AG08395 (cell line): ENCODE measurements at places on chromosomes 7 and 10.
A peak's percentile ranks its signal among the peaks of the same experiment; 100 is the strongest.

DNA sequence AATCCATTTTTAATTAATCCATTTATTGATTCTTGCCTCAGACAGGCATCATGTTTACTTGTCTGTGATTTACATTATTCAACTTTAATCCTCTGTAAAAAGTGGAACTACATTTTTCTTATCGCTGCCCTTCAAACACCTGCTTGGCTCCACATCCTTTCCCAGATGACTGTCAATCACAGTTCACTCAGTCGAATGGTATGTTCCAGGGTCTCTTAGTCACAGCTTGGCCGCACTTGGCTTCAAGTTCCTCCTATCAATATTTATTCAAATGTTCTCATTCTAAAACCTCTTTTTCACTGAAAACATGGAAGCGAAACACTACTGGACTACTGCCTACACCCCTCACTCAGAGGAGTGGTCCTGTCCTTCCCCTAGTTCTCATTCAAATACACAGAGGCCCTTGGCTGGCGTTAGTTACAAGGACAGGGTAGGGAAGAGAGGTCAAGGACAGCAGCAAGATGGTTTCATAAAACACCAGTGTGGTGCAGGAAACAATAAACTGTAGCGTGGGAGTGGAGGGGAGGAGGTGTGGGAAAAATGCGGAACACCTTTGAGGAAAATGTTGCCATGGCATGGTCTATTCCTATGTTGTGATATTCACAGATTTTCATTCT is 143.2 kb downstream of the USP6NL start:
- DNase-seq = no peak

GRCh38 chr7:2715341-2716231 is 27.6 kb downstream of the AMZ1 start:
- DNase-seq = no peak

- no peak for DNase-seq
Measured at GRCh38 chr7:129859183-129859582, 93.6 kb downstream of the UBE2H start.

DNA sequence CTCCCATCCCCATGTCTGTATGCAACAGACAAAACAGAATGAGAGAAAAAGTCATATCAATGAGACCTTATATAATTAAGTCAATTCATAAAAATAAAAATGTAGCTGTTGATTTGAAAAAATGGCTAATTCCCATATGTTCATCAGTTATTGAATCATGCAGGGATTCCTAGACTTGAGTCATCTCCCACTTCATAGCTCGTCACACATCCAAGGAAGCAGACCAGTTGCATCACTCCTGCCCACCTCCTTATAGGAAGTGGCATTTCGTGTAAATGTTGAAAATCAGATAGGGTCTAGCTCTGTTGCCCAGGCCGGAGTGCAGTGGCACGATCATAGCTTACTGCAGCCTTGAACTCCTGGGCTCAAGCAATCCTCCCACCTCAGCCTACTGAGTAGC is 56.1 kb upstream of the SH2B2 start:
- DNase-seq = no peak

DNA sequence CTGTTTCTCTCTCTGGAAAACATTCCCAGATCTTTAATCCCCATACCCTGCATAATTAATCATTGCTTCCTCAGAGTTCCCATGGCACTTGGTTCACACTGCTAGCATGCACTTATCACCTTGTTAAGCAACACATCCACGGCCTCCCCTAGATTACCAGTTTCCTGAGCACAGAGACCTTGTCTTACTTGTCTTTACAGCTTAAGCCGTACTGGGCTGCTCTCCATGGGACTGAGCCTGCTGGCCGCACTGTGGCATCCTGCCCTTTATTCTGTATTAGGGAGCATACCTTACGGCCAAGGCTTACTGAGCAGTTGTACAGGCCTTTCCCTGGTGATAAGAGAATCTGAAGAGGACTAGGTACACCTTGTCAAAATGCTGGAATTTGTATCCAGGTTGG is 190.2 kb downstream of the REEP3 start:
- DNase-seq = no peak

GRCh38 chr10:58063861-58064480 is 203.7 kb downstream of the IPMK start:
- no peak for DNase-seq

GRCh38 chr7:30464231-30464671 is 14.3 kb downstream of the NOD1 start:
- no peak for DNase-seq

DNA sequence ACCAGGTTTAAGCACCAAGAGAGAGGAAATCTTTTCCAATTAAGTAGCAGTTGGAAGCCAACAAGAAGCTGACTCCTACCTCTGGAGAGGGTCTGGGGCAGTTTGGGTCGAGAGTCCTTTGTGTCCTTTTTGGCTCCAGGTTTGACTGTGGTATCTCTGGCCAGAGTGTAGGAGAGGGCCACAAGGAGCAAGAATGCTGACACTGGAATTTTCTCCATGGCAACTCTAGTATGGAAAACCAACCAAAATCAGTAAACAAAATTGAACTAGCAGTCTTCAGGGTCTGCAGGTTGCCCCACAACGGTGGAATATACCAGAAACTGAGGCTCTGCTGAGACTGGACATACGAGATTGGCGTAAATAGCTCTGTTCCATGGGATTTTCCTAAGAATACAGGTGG is 3.2 kb downstream of the AGR2 start:
- no peak for DNase-seq

- DNase-seq = no peak
Measured at GRCh38 chr7:40629891-40630290, 495.1 kb downstream of the SUGCT start.

GRCh38 chr10:23516530-23516929 is 77.7 kb downstream of the OTUD1 start:
- peak; percentile 16 for DNase-seq

DNA sequence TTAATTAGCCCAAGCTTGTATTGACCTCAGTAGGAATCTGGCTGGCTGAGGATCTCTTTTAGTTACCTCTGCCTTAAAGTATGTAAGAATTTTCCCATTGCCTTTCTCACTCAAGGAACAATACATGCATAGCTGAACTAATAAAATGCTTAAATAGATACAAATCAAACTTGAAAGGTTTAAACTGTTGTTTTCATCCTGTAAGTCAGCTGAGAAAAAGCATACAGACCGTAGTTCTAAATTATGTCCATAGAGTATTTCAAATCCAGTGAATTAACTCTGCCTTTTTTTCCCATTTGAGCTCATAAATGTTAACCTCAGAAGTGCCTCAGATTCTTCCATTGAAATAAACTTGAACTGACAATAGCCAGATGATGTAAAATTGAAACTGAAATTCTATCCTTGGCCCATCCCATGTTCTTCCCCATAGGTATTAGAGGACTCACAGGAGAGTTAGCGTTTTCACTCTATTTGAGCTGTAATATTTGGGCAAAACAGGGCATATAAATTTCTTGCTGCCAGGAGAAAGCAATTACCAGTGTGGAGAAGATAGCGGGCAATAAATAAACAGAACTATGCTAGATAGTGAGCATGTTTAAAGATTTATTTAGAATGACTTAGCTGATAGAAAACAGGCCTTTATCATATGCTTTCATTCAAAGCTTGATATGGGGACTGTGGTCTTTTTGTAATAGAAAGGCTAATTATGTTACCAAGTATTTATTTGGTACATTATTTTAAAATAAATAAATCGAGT is 163.7 kb downstream of the WNT2 start:
- DNase-seq = peak; percentile 19

- DNase-seq = no peak
Measured at GRCh38 chr10:28300027-28300426, 2.8 kb downstream of the MPP7 start.

GRCh38 chr7:34070511-34071323 is 165.4 kb downstream of the BMPER start:
- peak; percentile 50 for DNase-seq

DNA sequence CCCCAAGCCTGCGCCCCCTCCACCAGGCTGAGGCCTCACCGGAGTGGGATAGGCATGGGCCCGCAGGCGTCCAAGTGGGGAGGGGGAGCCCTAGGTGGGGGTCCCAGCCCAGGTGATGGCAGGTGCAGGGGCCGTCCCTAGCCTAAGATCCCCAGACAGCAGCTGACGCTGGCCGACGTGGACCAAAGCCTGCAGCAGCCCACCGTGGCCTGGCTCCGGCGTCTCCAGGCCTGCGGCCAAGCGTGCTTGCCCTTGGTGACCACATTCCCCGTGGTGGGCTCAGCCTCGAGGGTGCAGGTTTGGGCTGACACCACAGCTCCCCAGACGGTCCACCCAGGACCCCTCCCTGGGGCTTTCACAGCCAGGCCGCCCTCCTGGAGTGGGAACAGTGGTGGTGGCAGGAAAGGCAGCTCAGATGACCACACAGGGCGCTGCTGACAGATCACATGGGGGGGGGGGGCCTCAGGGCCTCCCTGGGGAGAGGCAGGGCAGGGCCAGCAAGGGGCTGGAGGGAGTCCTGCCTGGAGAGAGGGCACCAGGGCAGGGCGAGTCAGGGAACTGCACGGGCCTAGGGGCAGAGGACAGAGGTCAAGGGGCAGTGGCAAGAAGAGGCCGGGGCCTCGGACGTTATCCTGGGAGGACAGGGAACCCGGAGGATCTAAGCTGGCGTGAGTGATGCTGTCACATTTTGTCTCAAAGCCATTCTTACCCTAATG is 767 bp upstream of the ADAM8 start:
- no peak for DNase-seq

GRCh38 chr10:47025540-47026300 is 114.5 kb downstream of the PTPN20 start:
- peak; percentile 91 for DNase-seq

DNA sequence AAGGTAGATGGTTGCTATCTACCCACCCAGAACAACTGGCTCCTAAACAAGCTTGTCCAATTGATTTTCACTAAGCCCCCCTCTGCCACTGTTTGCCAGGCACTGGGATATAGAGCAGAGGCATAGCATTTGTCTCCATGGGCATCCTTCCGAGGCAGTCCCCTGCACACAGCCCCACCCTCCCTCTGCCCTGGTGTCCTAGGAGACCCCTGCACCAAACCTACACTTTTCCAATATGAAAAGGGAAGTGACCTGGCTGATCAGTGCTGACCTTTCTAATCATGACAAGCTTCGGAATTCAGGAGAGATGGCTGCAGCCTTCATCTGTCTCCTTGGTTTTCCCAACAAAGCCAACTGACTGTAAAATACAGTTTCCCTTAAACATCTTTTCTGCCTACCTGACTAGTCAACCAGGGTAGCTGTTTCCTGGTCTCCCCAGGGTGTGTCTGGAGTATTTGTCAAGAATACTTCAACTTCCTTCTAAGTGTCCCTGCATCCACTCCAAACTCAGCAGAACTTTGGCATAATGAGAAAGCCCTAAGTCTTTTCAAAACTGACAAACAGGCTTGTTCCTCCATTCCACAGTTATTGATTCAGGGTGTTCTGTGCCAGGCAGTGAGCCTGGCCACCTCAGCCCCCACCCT is 7.6 kb upstream of the SLC18A3 start:
- no peak for DNase-seq

DNA sequence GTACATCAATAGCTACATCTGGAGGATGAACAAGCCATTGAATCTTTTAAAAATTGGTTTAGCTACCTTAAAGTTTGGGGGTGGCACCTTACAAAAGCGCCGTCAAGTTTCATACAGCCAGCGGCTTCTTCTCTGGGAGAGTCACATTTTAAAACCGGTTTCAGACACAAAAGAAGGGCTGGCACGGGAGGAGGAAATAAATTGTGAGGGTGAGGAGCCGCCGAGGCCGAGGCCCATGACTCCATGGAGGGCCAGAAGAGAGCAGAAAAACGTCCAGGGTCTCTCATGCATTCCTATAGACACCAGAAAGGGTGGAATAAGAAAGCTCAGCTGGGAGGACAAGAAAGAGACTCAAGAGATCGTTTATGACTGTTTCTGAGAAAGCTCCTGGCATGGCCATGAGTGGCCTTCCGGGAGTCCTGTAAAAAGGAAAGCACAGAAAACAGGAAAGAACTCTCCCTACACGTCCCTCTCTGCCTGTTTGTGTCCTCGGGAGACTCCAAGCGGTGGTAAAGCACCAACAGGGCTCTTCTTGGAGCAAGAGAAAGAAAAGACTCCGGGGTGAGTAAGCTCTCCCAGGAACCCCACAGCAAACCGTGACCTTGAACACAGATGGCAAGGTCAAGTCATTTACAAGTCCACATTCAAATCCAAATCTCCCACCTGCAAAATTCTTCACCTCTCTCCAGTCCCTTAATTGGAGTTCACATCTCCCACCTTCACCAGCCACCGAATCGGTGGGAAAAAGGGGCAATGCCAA is 1.8 kb downstream of the FRAT2 start:
- DNase-seq = peak; percentile 83

GRCh38 chr10:31099664-31100063 is 68.0 kb upstream of the ZNF438 start:
- DNase-seq = no peak

DNA sequence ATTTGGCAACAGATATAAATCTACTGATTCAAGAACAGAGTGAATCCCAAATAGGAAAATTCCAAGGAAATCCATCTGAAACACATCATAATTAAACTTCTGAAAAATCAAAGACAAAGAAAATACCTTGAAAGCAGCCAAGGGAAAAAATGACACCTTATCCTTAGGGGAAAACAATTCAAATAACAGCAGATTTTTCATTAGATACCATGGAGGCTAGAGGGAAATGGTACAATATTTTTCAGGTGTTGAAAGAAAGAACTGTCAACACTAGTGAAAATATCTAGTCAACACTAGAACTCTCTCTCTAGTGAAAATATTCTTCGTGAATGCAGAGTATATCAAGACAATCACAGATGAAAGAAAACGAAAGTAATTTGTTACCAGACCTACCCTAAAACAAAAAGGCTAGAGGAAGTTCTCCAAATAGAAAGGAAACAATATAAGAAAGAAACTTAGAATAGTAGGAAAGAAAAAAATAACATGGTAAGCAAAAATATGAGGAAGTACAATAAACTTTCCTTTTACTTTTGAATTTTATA is 5.7 kb upstream of the FAM241B start:
- no peak for DNase-seq

- no peak for DNase-seq
Measured at GRCh38 chr7:116779931-116780330, 82.5 kb upstream of the CAPZA2 start.

- DNase-seq = no peak
Measured at GRCh38 chr7:158403013-158403821, 184.4 kb downstream of the PTPRN2 start.

DNA sequence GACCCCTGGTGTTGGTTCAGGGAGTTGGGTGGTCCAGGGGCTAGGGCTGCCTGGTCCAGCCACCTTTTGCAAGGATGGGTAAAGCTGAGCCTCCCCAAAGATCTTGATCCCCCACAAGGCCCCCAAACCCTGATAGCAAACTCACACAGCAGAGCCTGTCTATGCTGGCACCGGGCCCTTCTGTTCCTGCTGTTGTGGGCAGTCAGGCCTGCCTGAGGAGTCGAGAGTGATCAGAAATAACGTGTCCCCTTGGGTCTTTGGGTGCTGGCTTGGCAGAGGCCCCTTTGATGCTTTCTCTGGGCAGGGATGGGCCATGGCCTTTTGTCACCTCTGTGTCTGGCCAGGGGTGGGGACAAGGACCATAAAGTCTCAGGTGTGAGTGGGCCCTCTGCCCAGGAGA is 715 bp upstream of the MUC12 start:
- no peak for DNase-seq

- DNase-seq = no peak
Measured at GRCh38 chr10:102285133-102285532, 39.8 kb downstream of the GBF1 start.

GRCh38 chr10:128163701-128164100 is 37.5 kb upstream of the MKI67 start:
- no peak for DNase-seq
